ENCODE measurements at places on chromosomes 2 and 18. TPM values are rescaled to one million over a fixed set of nuclear protein-coding genes. Genes with fewer than 3 reads are reported as not detected.

SNED1 gene
- total RNA-seq, result 5.1 TPM

DSG1 gene
- total RNA-seq, result not detected

CCDC148 gene
- not detected for total RNA-seq

ST8SIA3 gene
- not detected for total RNA-seq

NEURL3 gene
- total RNA-seq, result not detected

CCDC150 gene
- total RNA-seq, result 3.5 TPM

ZAP70 gene
- total RNA-seq, result not detected

RAB6C gene
- not detected for total RNA-seq

SP9 gene
- total RNA-seq, result not detected

LRPPRC gene
- 105 TPM for total RNA-seq

ID2 gene
- 64.1 TPM for total RNA-seq

HRH4 gene
- 0.16 TPM for total RNA-seq

CCDC178 gene
- not detected for total RNA-seq

NPHP1 gene
- 2.5 TPM for total RNA-seq

HOXD13 gene
- 5.4 TPM for total RNA-seq

AQP12A gene
- total RNA-seq, result not detected

TRIM43 gene
- not detected for total RNA-seq

All from MG63 (cell line).